ENCODE measurements at places on chromosomes 11 and 22.

DNA sequence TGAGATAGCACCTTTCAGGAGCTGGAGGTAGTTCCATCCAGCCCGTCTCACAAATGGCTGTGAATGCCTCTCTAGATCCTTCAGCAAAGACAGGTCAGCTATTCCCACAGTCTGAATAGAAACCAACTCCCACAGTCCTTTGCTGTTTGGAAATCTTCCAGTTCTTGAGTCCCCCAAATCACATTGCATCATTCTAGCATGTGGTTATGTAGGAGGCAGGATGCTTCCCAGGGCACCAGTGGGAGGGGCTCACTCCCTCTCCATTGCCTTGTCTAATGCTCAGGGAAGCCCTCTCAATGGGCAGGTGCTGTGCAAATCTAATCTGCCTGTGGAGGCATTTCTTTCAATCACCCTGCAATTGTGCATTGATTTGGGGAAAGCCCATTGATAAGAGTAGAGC, 14.6 kb downstream of the NAV2 start:
- DNase-seq: no peak

GRCh38 chr11:132658696-132659095, 873.6 kb downstream of the OPCML start:
- DNase-seq: no peak

DNA sequence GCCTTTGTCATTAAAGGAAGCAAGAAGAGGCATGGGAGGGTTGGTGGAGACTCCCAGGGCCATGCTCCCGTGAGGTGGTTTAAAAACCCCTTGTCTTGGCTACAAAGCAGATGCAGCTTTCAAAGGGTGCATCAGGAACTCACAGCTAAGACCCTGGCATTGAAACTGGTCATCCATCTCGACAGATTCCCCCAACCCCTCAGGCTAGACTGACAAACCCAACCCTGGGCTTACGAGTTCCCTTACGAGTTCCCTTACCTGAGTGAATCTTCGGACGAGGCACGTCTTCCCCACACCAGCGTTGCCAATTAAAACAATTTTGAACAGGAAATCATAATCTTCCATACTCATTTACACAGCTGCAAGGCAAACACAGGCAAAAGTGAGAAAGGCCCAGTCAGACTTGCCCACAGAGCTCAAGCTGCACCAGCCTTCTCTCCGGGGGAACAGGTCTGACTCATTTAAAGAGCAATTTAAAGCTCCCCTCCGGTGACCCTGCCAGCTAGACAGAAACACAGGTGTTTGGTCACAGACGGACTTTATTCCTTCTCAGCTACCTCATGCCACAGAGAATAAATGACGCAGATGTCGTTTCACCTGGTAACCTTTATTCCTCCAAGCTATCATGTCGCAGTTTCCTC, 74.6 kb downstream of the RAB30 start:
- no peak for DNase-seq

- DNase-seq: no peak
Measured at GRCh38 chr22:29030618-29031226, 30.9 kb downstream of the C22orf31 start.

DNA sequence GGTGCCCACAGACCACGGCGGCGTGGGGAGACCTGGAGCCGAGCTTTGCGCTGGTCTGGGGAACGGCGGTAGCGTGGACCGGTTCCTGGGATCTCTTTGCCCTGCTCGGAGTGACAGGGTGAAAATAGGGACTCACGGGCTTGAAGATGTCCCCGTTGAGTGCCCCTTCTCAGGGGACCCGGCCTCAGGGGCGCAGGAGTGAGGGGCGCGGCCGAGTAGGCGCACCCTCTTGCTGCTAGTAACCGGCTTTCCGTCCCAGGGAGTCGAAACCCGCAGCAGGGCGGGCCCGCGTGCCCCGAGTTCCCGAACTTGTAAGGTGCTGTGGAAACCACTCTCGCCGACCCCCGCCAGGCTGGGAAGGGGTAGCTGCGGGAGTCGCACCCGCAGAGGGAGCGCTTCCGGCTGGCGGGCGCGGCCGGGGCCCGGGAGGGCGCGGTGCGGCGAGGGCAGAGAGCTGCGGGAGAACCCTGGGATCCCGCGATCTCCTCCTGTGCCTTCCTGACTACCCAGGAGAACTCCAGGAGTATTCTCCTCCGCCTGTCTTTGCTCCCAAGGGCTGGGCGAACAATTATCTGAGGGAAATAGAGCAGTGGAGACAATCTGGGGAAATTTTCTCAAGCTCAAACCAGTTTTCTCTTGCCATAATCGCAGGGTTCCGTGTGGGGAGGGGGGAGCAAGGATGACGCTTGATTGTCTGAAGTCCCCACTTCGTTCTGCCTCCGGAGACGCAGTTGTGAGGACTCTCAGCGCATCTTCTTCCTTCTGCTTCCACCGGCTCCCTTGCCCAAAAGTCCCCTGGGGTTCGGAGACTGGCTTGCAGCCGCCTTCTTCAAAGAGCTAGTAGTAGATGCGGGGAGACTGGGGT, 666 bp downstream of the NELL1 start:
- DNase-seq: no peak

DNA sequence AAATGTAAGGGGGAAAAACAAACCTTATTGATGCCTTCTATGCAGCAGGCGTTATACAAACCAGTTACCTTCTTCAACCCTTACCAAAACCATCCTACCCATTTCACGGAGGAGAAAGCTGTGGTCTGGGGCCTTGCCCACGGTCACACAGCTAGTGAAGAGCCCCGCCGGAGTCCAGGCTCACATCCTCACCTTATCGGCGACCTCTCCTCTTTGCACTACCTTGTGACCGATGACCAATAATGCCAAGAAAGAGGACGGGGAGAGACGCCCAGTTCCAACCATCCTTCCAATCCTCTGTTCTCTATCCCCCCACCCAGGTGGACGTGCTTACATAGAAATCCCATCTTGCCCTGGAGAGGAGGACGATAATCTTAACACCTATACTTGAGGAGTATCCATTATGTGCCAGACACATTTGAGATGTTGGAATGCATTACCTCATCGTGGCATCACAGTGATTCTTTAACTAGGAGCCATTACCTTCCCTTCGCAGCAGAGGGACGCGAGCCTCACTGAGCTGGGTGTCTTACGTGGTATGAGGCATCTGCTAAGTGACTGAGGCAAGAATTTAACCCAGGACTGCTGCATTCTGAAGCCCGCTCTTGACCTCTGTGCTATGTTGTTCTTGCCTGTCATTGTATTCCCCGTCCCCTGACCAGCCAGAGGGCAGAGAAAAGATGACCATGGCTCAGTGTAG, 253.7 kb upstream of the B3GAT1 start:
- no peak for DNase-seq

- peak; percentile 45 for DNase-seq
Measured at GRCh38 chr11:61776561-61777075, 15.8 kb downstream of the TMEM258 start.

GRCh38 chr11:61071208-61071681, 31.0 kb upstream of the CD5 start:
- DNase-seq: no peak

DNA sequence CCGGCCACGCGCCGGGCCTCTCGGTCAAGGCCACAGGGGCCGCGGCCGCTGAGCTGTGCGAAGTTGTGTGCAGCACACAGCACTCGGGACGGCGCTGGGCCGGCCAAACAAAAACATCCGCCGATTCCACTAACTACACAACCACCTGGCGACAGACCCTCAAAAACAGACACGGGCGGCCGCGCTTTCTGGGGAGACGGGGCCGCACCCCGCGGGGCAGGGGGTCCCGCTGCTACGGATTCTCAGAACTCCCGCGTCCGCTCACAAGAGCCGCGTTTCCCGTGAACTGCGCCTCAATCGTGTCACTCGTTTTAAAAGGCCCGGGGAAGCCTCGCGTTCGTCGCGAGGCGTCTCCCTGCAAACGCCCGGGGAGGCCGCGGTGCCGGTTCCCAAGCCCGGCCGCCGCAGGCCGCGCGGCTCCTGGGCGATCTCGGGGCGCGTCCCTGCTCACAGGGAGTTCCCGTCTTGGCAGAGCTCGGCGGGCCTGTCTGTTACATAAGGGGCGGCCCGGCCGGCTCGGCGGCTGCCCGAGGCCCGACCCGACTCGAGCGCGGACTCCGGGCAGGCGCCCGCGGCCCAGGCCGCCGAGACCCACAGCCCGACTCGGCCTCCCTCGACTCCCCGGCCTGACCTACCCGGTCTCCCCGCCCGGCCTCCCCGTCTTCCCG, 936 bp downstream of the BRD1 start:
- DNase-seq: no peak

DNA sequence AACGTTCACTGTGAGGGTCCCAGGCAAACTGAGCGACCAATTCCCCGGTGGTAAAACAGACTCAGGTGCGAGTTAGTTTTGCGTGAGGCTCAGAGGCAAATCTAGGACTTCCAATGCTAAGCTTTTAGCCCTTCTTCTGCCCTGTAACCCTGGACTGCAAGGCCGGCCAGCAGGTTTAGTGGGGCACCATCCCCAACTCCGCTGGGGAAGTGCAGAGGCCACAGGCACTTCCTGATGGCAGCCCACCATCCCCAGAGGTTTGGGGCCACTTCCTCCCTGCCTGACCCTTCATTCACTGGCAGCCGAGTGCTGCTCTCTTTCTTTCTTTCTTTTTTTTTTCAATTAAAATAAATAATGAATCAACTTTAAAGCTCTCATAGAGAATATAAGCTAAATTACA, 124.6 kb upstream of the B3GAT1 start:
- DNase-seq: no peak

GRCh38 chr11:65726660-65727059, 6.1 kb upstream of the RNASEH2C start:
- no peak for DNase-seq

- no peak for DNase-seq
Measured at GRCh38 chr11:17506942-17507341, 30.3 kb upstream of the ABCC8 start.

DNA sequence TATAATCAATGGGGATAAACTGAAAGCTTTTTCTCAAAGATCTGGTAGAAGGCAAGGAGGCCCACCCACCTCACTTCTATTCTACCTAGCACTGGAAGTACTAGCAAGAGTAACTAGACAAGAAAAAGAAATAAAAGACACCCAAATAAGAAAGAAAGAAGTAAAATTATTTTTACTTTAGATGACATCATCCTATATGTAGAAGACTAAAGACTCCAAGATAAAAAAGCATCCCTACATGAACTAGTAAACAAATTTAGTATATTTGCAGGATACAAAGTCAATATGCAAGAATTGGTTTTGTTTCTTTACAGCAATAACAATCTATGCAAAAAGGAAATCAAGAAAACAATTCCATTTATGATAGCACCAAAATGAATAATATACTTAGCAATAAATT, 201.5 kb upstream of the KIRREL3 start:
- no peak for DNase-seq

- no peak for DNase-seq
Measured at GRCh38 chr22:36303874-36304273, 50.9 kb downstream of the APOL1 start.

- no peak for DNase-seq
Measured at GRCh38 chr11:67438158-67438902, 848 bp upstream of the PTPRCAP start.

GRCh38 chr11:34749666-34750659, 129.1 kb downstream of the EHF start:
- DNase-seq: peak; percentile 14

Data from substantia nigra (tissue), 51 donors.